ENCODE measurements at places on chromosomes 7 and 10.

- no peak for DNase-seq
Observed at GRCh38 chr7:94392393-94392786, 2.3 kb upstream of the COL1A2 start.

DNA sequence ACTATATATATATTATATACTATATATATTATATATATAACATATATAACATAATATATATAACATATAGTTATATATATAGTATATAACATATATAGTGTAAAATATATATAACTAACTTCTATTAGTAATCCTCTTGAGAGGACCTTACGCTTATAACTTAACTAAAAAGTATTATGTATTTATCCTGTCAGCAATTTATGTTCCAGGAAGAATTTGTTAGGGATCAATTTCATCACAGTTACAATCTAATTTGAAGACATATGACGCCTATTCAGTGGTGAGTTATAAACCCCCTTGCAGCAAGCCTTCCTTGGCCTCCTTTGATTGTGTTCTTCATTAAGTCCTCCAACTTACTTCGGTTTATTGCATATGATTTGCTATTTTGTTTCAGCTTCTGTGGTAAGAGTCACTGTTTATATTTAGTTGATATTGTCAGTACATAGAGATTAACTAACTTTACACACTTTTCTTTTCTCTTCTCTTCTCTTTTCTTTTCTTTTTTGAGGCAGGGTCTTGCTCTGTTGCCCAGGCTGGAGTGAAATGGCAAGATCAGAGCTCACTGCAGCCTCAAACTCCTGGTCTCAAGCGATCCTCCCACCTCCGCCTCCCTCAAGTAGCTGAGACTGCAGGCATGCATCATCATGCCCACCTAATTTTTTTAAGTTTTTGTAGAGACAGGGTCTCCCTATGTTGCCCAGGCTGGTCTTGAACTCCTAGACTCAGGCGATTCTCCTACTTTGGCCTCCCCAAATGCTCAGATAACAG lies 59.7 kb downstream of the ANKRD61 start:
- no peak for DNase-seq

DNA sequence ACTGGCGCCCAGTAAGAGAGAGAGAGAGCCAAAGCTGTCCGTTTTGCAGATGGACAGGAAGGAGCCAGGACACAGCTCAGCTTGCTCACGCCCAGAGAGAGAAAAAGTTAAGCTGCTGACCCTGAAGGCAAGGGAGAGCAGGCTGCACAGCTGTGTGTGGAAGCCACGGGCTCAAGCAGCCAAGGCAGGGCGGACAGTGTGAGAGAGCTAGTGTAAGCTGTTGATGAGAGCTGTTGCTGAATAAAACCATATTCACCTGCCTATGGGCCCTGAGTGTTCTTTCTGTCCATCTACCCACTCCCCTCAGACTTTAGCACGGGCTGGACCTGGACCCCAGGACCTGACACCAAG lies 5.4 kb downstream of the INMT start:
- no peak for DNase-seq

GRCh38 chr10:16689227-16689626 lies 128.0 kb downstream of the RSU1 start:
- DNase-seq, result no peak

DNA sequence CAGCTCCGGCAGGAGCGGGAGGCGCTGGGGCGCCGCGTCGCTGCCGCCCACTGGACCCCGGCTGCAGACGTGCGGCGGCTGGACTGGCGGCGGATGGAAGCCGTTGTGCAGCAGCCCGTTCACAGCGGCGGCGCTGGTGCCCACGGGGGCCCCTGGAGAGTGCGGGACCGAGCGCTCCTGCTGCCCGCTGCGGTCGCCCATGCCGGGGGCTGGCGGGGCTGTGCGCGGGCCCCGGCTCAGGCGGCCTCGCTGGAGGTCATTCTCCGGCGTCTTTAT lies 413 bp downstream of the PANK1 start:
- no peak for DNase-seq

GRCh38 chr10:114856544-114857287 lies 35.1 kb downstream of the FHIP2A start:
- DNase-seq, result no peak

DNA sequence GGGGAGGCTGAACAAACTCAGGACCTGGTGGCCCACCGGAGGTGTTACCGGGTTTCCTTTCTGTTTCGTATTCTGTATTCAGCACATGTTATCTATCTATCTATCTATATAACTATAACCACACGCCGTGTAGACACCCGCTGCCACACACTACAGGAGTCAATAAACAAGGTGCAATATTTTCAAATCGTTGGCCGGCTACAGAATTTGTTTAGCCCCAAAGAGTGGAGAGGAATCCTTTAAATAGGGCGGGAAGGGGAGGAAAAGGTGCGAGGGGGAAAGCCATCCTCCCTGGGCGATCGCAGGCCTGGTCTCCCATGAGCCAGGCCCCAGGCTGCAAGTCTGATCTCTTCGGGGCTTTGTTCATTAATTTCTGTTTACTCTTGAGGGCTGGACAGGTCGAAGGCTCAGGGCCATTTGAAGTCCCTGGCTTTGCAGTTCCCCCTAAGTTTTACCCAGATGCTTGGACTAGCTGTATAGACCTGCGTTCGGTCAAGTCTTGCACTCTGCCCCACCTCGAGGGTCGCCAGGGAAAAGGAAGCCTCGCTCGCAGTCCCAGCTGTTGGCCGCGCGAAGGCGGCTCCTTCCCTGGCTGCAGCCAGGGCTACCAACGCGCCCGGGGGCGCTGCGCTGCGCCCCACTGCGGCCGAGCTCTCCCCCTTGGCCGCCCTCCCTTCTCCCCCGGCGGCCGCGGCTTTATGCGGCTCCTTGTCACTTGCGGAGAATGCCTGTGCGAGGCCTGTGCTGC lies 3.8 kb downstream of the NKX2-3 start:
- DNase-seq, result no peak

DNA sequence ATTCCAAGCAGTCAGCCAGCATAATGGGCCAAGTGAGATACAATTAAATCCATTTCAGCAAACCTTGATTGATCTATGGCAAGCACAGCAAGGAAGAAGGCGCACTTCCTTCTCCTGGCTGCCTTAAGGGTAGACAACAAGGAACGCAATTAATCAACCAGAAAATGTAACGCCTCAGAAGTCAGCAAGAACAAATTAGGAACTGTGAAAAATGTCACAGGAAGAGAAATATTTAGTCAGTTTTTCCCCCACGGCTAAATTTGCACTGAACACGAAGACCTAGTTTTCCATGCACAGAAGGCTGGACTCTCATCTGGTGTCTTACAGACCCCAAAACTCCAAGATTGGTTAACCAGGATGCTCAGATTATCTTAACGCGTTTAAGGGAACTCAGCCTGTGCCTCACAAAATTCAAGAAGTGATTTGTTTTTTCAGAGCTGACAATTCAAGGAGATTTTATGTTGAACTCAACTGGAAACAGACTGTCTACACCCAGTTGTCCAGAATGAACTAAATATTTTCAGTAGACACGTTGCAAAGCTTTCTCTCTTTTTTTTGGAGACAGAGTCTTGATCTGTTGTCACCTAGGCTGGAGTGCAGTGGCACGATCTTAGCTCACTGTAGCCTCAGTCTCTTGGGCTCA lies 14.2 kb downstream of the SNX8 start:
- DNase-seq, result no peak

DNA sequence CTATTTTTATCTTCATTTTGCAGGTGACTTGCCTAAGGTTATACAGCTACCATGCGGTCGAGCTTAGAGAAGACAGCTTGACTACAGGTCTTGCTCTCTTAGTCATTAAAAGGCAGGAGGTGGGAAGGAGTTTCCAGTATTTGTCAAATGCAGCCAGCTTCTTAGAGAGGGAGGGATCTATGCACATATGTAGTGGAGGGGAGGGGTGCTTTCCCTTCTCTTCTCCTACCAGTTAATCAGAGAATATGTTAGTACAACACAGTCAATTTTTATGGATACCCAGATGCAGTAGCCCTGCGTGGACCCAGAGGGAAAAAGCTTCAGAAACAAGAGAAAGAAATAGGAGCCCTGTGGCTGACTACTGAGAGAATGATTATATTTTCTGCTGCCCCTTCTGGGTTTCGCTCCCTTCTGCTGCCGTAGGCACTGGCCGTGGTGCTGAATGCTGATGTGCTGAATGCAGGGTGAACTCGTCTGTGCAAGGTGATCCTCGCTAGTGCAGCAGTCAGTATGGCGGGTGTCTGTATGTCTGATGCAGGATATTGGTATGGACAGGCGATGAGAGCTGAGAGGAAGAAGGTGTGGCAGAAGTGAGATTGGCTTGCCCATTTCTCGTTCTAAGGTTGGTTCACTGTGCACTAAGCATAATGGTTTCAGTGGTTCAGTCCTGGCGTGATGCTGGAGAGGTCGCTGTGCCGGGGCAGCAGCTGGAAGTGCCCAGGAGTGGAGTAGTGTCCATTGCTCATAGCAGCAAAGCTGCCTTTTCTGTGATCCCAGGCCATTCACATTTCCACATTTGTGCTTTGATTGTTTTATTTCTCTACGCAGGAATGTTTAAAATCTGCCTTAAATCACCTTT lies 189.2 kb upstream of the PODXL start:
- peak; percentile 85 for DNase-seq
